AG09319 (cell line): ENCODE measurements at places on chromosomes 3 and 15.

GRCh38 chr3:85591451-85591850 lies 632.7 kb downstream of the CADM2 start:
- no peak for DNase-seq

GRCh38 chr3:71930056-71930991 lies 145.4 kb upstream of the PROK2 start:
- DNase-seq = no peak

DNA sequence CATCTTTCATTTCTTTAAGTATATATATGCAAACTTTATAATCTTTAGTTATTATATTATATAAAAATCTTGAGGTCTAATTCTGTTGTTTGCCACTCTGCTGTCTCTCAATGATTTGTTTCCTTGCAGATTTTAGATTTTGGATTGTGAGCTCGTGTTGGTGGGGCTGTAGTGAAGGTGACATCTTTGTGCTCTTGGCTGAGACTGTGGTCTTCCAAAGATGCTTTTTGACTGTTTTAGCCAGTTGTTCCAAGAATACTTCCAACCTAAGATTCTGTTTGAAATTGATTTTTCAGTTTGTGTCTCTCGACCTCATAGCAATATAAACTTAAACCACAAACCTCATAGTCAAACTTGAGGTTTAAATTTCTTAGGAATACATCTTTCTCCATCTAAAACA lies 326.5 kb downstream of the SLC9A9 start:
- no peak for DNase-seq

- DNase-seq = no peak
Measured at GRCh38 chr3:31775383-31775782, 205.7 kb downstream of the OSBPL10 start.

GRCh38 chr3:186826410-186826975 lies 16.0 kb upstream of the ADIPOQ start:
- no peak for DNase-seq

GRCh38 chr3:39839484-39839883 lies 30.1 kb downstream of the MYRIP start:
- DNase-seq = no peak

DNA sequence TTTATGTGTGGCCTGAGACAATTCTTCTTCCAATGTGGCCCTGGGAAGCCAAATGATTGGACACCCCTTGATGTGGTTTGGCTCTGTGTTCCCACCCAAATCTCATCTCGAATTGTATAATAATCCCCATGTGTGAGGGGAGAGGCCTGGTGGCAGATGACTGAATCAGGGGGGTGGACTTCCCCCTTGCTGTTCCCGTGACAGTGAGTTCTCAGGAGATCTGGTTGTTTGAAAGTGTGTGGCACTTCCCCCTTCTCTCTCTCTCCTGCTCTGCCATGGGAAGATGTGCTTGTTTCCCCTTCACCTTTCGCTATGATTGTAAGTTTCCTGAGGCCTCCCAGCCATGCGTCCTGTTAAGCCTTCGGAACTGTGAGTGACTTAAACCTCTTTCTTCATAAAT lies 60.1 kb upstream of the PARL start:
- no peak for DNase-seq

DNA sequence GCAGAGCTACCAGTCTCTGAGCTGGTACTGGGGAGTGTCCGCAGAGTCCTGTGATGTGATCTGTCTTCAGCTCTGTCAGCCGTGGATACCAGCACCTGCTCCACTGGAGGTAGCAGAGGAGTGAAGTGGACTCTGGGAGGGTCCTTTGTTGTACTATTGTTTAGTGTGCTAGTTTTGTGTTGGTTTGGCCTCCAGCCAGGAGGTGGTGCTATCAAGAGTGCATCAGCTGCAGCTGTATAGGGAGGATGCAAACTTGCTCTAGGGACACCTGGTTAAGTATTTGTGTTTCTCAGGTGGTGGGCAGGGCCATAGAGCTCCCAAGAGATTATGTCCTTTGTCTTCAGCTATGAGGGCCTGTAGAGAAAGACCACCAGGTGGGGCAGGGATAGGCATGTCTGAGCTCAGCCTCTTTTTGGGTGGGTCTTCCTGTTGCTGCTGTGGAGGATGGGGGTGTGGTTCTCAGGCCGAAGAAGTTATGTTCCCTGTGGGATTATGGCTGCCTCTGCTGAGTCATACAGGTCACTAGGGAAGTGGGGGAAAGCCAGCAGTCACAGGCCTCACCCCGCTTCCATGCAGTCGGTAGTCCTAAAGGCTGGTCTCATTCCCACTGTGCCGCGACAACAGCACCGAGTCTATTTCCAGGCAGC lies 443.2 kb upstream of the TBL1XR1 start:
- no peak for DNase-seq

DNA sequence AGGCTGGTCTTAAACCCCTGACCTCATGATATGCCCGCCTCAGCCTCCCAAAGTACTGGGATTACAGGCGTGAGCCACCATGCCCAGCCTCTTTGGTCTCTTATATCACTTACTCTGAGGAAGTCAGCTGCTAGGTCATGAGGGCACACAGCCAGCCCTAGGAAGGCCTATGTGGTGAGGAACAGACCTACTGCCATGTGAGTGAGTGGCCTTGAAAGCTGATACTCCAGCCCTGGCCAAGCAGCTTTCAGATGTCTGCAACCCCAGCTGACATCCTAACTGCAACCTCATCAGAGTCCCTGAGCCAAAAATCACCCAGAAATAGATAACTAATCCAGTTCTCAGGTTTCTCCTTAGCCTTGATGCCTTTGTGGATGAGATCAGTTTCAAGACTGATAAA lies 224.3 kb downstream of the EDEM1 start:
- no peak for DNase-seq

DNA sequence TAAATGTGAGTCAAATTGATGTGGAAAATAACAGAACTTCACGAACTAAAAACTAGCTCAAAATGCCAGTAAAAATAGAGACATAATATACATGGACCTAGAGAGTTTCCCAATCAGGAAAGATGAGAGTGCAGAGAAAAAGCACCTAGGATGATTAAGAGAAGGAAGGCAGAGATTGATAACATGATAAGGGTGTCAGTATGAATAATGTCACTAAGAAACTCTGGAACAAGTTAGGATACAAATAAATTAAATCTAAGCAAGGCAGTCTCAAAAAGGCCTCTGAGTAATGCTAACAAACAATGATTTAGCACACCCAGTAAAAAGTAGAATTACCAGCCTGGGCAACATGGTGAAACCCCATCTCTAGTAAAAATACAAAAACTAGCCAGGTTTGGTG lies 304.7 kb upstream of the DPPA4 start:
- DNase-seq = no peak
